ENCODE measurements at places on chromosomes 11 and 22.

GRCh38 chr11:30016588-30017363, at the start of gene KCNA4:
TSS of gene KCNA4 (minus strand) at chr11:30017030. CDS start at chr11:30012678, 4,352 bp downstream.
- DNase-seq: peak; percentile 15

DNA sequence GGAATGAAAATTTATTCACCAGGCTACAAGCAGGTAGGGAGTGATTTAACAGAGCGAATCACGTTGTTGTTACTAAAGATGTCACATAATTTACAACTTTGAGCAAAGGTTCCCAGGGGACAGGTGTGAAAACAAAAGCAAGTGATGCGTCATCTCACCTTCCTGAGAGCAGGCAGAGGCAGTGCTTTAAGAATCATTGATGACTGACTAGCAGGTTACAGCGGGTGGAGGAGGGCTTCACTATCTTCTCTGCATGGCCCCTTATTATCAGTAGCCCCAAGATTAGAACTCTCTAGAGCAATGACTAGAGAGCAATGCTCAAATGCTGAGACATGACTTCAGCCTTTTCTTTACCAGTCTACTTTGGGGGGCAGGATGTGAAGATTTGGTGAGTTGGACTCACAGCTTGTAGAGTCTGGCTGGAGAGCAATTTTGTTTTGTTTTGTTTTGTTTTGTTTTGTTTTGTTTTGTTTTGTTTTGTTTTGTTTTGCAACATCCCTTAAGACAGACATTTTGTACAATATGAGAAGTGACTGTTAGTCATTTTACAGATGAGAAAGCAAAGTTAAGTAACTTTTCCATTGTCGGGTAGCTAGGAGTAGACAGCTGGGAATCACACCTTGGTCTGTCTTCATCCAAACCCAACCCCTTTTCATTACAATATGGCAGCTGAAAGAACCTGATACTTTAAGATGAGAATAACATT, 84.8 kb downstream of the SLC1A2 start:
- DNase-seq: no peak

- no peak for DNase-seq
Observed at GRCh38 chr11:131875611-131876010, 505.2 kb downstream of the NTM start.

DNA sequence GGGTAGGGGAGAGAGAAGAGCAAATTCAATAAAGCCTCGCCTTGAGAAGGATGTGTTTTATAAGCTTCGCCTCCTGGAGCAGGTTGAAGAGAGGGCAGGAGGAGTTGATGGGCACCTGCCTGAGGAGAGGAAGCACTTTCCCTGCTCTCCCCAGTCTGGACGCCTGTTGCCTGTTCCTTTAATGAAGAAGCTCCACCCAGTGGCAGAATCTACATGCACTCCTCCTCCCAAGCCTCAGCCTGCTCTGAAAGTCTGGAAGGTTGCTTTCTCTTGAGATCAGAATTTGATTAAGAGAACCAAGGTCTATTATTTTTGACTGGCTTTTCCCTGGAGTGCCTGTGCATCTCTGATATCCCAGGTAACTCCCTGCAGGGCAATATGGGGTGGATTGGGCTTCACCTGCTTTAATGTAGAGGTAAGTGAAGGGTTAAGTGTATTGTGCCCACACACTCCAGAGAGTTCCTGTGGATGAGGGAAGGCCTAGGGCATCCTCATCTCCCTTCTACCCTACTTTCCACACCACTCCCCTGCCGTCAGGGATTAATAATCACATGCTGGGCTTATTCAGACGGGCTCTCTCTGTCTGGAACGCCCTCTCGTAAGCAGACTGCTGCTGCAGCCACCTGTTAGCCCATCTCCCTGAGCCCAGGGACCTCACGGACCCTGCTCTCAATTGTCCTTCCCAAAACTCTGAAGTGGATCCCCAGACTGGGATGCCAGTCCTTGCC, 22.3 kb downstream of the NTM start:
- DNase-seq: peak; percentile 3

DNA sequence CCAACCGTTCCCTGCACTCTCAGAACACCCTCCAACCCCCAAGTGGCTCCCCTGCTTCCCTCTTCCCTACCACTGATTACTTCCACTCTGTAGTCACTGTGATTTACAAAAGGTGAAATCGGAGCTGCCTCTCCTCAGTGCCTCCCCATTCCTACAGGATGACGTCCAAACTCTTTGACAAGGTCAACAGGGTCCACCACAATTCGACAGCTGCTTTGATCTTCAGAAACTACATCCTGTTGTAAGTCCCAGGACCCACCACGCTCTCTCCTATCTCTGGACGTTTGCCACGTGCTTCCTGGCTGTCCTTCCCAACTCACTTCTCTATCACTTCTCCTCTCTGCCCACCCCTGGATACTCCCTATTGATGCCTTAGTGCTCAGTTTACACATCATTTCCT, 85.0 kb upstream of the EIF3D start:
- DNase-seq: no peak

DNA sequence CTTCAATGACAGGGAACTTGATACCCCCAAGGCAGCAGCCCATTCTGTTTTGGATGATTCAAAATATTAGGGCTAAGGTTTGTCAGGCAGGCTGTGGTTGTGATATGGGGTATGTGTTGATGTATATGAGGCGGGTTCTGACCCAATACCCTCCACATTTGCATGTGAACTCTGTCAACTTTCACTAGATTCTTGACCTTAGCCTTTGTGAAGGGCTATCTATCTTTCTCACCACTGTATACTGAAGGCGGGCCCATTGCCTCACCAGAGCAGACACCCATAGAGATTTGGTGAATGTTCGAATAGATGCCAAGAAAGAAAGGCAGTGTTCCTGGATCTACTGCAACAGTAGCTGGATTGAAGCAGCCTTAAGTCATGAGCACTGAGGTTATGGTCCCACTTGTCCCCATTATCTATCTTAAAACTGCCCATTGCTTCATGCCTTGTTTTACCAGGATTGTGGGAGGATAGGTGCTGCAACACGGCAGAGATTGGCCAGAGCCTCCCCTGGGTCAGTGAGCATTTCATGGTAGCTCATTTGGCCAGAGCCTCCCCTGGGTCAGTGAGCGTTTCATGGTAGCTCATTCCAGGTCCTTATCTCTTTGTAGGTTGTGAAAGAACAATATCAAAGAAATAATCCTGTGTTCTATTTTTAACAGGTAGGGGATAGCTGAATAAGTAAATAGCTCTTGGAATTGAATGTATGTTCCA, 399.6 kb downstream of the TMEM135 start:
- no peak for DNase-seq

DNA sequence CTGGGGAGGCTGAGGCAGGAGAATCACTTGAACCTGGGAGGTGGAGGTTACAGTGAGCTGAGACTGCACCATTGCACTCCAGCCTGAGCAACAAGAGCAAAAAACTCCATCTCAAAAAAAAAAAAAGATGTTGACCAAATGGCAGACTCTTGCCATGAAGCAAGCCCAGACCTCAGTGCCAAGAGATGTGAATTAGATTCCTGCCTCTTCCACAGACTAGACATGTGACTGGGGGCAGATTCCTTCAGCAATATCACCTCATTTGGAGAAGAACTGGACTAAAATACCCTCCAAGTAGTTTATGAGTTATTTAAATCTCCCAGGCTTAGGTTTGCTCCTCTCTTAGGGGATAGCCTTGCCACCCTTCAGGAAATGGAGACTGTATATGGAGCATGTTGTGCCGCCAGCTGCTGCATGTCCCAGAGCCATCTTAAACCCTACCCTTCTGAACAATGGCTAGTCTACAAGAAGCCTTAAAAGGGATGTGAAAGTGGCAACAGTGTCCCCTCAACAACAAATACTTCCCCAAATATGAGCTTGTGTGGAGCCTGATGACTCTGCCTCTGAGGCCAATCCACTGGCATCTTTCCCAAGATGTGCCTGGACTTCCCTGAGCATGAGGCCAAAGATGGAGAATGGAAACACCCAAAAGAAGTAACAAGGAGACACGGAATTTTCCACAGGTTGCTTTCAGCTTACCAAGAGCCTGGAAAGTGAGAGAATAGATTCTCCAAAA, 763 bp upstream of the MS4A7 start:
- DNase-seq: no peak

DNA sequence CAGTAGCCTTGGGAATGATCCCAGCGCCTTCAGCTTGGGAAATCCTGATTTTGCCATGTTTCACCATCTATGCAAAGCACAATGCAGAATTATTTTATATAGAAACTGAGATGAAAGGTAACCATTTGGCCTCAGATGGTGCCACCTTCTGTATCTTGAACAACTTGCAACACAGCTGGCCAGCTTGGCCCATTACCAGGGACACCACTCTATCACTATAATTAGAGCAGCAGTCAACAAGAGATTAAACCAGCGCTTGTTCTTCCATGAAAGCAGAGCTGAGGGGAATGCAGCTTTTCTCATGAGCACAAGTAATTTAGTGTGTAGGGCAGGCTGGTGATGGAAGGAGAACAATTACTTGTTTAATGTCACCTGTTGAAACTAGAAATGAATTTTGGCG, 6.7 kb upstream of the ZDHHC13 start:
- DNase-seq: no peak

- DNase-seq: peak; percentile 80
Observed at GRCh38 chr11:128632141-128632791, 44.9 kb upstream of the ETS1 start.

- DNase-seq: no peak
Observed at GRCh38 chr22:24384131-24384530, 43.3 kb upstream of the ADORA2A start.

- DNase-seq: peak; percentile 91
Observed at GRCh38 chr11:83819931-83820549, 533.9 kb upstream of the CCDC90B start.

DNA sequence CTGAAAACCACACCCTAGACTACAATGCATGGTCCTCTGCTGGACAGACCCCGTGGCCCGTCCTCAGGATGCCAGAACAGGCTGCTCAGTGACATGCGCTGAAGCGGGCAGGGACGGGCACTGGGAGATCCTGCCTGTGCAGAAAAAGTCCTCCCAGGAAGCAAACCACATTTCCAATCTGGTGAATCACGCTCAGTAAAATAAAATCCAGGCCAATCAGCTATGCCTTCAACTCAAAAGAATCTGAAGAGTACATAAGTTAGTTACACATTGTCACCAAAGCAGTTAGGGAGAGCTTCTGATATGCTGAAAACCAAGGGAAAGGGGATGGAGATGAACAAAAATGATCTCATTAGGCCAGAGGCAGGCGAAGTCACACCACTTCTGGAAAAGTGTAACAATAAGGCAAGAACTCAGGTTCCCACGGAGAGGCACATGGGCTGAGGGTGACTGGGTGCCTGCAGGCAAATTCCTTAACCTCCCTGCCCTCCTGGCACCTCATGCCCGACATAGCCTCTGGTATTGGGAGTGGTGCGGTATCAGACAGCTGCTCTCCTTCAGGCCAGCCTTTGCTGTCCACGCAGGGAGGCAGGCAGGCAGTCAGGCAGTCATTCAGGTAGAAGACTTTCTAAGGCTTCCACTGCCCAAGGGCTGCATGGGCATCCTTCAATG, 66.4 kb downstream of the APOL5 start:
- peak; percentile 31 for DNase-seq

DNA sequence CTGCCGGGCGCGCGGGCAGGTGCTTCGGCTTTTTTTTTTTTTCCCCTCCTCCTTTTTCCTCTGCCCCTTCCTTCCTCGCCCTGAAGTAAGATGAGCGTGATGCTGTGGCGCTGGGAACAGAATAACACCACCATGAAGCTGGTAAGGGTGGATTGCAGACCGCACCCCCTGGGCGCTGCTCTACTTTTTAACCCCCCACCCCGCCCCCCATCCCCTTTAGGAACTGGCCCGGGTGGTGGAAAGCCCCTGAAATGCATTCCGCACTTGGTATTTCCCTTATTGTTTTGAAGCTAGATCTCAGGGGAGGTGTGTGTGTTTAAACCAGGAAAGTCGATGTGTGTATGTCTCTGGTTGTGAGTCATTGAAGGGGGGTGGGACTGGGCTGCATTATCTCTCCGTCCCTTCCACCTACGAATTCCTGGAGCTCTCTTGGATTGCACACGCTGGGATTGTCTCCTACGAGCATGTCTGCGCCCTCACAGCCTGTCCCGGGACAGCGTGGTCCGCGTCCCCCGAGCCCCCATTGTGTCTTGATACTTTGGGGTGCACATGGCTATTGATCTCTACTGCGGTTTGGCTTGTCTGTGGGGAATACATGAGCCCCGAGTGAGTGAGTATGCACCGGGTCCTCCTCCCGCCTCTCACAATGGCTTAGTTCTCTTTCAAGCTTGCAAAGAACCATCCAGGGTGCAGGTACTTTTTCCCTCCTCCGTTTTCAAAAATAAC, 64.9 kb downstream of the NAV2 start:
- DNase-seq: peak; percentile 51

- no peak for DNase-seq
Observed at GRCh38 chr22:48951836-48952235, 875.8 kb downstream of the BRD1 start.

GRCh38 chr11:12822392-12823022, 148.3 kb downstream of the TEAD1 start:
- no peak for DNase-seq

- DNase-seq: no peak
Observed at GRCh38 chr11:446891-447290, 3.2 kb upstream of the PTDSS2 start.

GRCh38 chr11:65808744-65809341, 22.0 kb downstream of the OVOL1 start:
- DNase-seq: no peak
